Amniotic epithelial cell (primary cell): ENCODE measurements at places on chromosomes 13 and 19.

DNA sequence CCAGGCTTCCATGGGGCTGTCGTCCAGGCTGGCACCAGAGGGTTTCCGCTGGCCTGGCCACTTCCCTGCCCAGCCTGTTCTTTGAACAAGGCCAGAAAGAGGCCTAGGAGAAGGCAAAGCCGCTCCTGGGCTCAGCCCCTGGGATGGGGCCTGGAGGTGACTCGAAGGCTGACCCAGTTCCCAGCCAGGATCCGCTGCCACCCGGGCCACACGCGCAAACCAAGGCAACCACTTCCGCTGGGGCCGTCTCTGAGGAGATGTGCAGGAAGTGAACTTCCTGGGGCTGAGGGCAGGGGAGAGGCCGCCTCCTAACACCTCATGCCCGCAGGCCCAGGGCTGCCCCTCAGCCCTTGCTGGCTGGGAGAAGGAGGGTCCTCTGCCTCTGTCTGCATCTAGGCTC, 15.2 kb downstream of the PLEKHF1 start:
- DNase-seq: no peak

- DNase-seq: no peak
Observed at GRCh38 chr13:97261254-97262005, 39.3 kb downstream of the MBNL2 start.

DNA sequence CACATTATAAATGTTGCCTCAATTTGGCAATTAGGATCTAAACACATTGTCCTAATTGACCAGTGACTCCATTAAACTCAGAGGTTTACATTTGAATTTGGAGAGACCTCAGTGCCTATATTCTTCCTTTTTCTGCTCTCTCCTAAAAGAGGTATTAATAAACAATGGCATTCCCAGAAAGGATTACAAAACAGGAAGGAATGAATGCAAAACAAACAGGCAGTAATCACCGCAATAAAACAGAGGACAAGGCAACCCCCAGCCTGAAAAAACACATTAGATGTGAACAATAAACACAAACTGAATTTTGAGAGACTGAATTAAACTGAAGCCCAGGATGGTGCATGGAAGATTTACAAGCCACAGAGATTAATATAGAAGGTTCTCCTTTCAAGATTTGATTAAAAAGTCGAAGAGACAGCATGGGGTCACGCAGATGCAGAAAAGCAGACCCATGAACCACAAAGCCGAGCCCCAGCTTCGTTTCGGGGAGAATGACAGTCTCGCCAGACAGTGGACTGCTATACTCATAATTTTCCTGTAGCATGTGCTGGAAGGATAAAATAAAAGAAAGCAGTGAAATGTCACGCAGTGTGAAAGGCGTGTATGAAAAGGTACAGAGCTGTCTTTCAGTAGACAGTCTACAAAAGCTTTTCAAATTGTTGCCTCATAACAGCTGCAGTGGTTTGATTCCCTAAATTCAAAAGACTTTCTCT, 503.0 kb downstream of the LIG4 start:
- DNase-seq: no peak

DNA sequence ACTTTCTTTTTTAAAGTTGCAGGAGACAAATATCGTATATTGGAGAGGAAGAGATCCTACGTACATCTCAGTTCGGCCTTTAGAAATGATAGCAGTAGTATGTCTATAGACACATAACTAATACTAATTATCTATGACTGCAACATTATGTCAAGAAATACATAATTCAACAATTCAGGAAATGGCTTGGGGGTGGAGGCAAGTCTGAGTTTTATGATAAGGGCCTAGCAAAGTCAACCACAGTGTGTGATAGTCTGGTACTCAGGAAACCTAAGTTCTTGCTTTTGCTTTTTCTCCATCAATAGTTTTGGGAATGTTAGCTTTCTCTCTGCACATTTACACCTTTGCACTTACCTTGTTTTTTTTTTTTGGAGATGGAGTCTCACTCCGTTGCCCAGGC, 27.5 kb upstream of the OBI1 start:
- no peak for DNase-seq

DNA sequence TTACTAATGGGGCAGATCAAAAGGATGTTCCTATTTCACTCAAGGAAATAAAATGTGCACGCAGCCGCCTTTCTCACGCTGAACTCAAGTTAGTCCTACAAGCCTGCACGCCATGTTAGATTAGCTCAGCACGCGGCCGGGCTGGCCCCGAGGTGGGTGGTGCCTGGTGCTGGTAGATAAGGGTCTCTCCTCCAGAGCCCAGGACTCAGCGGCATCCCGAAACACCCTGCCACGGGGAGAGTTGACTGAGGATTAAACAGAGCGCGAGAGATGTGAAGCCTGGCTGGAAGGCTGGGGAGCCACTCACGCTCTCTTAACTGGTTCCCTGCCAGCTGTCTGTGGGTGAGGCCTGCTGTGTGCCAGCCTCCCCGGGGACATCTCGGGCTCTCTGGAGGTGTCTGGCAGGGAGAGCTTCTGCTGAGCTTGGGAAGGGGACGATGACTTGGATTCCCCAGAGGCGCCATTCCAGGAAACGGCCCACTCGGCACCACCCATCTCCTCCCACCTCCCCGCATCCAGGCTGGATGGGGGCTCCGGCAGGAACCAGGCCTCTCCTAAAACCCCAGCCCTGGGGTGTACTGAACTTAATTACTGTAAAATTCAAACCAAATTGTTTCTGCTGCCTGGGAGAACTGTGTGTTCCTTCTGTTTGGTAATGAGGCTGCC, 122.2 kb downstream of the KDM4B start:
- DNase-seq: peak; percentile 87

DNA sequence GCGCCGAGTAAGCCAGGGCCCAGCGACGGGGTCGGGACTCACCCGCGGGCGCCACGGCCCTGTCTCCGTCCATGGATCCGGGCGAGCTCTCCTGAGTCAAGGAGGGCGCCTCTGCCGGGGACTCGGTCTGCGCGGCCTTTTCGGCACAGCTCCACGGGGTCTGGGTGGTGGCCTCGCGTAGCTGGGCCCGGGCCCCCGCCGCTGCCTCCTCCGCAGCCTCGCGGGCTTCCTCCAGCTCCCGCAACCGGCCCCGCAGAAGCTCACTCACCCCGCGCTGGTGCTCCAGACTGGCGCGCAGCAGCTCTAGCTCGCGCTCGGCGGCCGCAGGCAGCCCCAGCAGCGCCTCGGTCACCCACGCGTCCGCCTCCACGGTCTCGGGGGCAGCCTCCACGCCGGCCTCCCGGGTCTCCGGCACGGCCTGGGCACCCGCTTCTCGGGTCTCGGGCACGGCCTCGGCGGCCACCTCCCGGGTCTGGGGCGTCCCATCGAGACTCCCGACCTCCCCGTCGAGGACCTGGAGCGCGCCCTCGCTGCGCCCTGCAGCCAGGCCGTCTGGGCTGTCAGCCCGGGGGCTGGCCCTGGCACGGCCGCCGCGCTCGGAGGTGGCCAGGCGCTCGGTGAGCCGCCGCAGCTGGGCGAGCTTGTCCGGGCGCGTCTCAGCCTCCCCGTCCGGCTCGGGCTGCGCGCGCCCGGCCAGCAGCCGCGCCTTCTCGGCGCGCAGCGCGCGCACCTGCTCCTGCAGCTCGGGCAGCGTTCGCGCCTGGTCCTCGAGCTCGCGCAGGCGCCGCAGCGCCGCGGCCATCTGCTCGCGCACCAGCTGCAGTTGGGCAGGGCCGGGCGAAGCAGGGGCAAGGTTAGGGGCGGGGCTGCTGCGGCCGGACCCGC, 8.4 kb downstream of the KANK3 start:
- DNase-seq: peak; percentile 72

DNA sequence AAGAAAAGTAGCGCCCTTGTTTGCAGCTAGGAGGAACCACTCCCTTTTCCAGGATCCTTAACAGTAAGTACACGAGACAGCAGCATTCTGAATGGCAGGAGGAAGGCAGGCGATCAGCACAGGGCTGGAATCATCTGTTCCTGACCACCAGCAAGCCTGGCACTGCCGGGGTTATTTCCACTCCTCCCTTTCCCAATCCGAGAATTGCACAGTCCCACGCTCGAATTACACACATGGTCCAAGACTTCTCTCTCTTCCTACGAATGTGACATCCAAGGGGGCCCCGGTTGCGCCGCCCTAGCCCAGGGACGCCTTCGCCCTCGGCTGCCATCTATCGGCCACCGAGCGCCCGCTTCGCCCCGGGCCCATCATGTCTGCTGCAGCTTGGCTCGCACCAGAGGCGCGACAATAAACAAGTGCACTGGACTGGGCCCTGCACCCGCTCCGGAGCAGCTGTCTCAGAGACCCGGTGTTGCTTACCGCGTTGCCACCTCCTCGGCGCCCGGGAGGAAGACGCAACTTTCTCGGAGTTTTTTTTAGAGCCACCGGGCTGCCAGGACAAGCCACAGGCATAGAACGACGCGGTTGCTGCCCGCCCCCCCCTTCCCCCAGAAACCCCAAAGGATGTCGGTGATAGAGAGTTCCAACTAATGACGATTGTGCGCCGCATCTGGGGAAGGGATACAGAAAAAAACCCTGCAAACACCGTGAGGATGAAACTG, at the start of gene SLITRK5:
SLITRK5 (plus strand) TSS at position 341 of the 722 bp plus-strand sequence. CDS start 4,018 bp downstream, outside the sequence.
- DNase-seq: peak; percentile 75
